ENCODE measurements at places on chromosomes 5 and 9.

DNA sequence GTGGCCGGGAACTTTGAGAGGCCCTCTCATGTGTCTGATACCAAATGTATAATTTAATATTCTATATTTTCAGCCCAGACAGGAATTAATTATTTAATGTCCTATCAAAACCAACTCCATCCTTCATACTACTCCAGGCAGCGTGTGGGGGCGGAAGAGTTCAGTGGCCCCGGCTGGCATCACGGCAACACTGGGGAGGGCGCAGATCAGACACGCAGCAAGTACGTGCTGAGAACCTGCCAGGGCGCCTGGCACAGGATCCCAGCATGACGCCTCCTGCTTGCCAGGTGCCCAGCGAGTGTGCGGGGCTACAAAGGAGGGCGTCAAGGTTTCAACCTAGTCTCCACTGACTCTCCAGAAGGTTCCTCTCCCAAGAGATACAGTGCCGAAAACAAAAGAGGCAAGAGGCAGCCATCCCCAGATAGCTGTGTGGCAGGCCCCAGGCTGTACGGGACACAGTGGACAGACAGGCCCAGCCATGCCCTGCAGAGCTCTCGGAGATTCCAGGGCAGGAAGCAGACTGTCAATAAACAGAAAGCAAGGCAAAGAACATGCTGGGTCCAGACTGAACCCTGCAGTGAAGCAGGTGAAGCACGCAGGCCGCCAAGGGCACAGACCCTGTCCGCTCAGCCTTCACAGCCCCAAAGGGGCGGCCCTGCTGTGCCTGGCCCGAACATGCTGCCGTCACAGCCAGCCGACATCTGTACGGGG, 110.3 kb downstream of the VAV2 start:
- H3K4me1 ChIP-seq = peaks cover 46% of the 10 kb centered on the region
- H3K4me3 ChIP-seq = peak overlapping the region; percentile 38
- no peak overlapping the region for H3K27ac ChIP-seq
- H3K36me3 ChIP-seq = no peaks in the 10 kb centered on the region

GRCh38 chr9:122392714-122393113, 21.9 kb downstream of the PTGS1 start:
- peaks cover 25% of the 10 kb centered on the region for H3K27me3 ChIP-seq
- DNase-seq = no peak
- no peak overlapping the region for H3K27ac ChIP-seq
- no peaks in the 10 kb centered on the region for H3K36me3 ChIP-seq
- H3K4me3 ChIP-seq = no peak overlapping the region
- H3K4me1 ChIP-seq = peaks cover 3% of the 10 kb centered on the region

GRCh38 chr5:162248107-162248713, 180.6 kb downstream of the GABRG2 start:
- H3K27me3 ChIP-seq = no peaks in the 10 kb centered on the region
- DNase-seq = peak; percentile 9
- no peaks in the 10 kb centered on the region for H3K4me1 ChIP-seq
- no peaks in the 10 kb centered on the region for H3K36me3 ChIP-seq

GRCh38 chr5:55063220-55063863, 39.1 kb upstream of the GZMA start:
- no peak for DNase-seq
- no peak overlapping the region for H3K27ac ChIP-seq
- H3K36me3 ChIP-seq = no peaks in the 10 kb centered on the region
- peaks cover 2% of the 10 kb centered on the region for H3K27me3 ChIP-seq
- no peaks in the 10 kb centered on the region for H3K4me1 ChIP-seq

GRCh38 chr5:89954916-89955315, 454.6 kb downstream of the CETN3 start:
- no peak overlapping the region for H3K27ac ChIP-seq
- DNase-seq = no peak
- H3K4me1 ChIP-seq = peaks cover 8% of the 10 kb centered on the region
- H3K36me3 ChIP-seq = no peaks in the 10 kb centered on the region
- no peak overlapping the region for H3K4me3 ChIP-seq

DNA sequence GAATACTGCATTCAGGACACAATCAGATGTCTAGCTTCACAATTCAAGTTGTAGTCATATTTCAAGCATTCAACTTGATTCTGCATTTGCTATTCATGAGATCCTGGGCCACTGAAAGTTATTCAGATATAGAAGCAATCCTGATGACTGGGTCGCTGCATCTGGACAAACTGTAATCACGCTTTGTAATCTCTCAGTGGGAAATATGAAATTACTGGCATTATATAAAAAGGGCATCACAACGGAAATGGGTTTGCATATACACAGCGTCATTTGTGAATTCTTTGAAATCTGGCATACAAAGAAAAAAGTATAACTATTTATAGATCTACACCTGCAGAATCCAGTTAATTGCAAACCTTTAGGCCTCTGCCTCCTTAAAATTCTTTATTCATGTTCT, 102.2 kb downstream of the PARP8 start:
- H3K27ac ChIP-seq = no peak overlapping the region
- DNase-seq = no peak
- peaks cover 24% of the 10 kb centered on the region for H3K36me3 ChIP-seq
- H3K27me3 ChIP-seq = no peaks in the 10 kb centered on the region
- peaks cover 6% of the 10 kb centered on the region for H3K4me1 ChIP-seq

DNA sequence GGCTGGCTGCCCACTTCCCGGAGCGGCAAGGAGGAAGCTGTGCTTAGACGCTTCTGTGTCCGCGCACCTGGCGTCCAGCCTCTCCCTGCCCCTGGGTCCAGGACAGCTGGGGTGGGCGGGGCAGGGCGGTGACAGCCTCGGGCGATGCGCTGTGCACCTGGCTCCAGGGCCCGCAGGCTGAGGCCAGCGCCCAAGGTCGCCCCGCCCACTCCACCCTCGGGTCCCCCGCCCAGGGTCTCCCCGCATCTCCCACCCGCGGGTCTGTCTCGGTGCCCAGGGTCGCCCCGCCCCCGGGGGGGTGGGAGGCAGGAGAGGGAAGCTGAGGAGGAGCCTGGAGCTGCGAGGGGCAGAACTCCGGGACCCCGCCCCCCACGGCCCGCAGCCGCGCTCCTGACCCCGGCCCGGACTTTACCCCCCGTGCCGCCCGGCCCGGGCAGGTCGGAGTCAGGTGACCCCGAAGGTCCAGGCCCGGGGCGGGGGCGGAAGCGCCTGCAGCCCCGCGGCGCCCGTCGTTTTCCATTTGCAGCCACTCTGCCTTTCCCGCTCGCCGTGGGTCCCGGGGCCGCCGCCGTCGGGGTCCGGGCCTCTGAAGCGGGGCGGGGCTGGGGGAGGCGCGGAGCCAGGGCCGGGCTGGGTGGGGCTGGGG, at the start of gene ENTPD8:
ENTPD8 (minus strand) TSS at position 69 of the 646 bp plus-strand sequence. CDS start 3,072 bp downstream, outside the sequence.
- H3K27me3 ChIP-seq = peaks cover 25% of the 10 kb centered on the region
- no peaks in the 10 kb centered on the region for H3K36me3 ChIP-seq
- no peak for DNase-seq
- peak within 1 kb of the TSS; percentile 66 for H3K4me3 ChIP-seq
- peaks cover 12% of the 10 kb centered on the region for H3K4me1 ChIP-seq
- H3K27ac ChIP-seq = no peak within 1 kb of the TSS

DNA sequence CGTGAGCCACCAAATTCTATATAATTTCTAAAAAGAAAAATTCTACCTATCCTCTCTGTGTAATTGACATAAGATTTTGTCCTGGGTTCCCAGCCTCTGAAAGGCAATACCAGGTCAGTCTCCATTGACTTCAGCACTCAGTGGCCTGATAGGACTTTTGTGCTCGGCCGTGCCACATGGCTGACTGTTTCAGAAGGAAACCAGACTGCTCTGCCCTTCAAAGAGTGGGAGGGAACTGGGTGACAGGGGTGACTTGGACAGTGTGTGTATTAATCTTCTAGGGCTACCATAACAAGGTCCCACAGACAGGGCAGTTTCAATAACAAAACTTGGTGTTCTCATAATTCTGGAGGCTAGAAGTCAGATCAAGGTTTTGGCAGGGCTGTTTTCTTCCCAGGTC, 43.0 kb downstream of the ARHGAP26 start:
- no peak overlapping the region for H3K4me3 ChIP-seq
- no peaks in the 10 kb centered on the region for H3K36me3 ChIP-seq
- DNase-seq = no peak
- no peak overlapping the region for H3K27ac ChIP-seq
- H3K4me1 ChIP-seq = peaks cover 33% of the 10 kb centered on the region

- H3K4me1 ChIP-seq = peaks cover 15% of the 10 kb centered on the region
- no peaks in the 10 kb centered on the region for H3K36me3 ChIP-seq
- peak; percentile 8 for DNase-seq
- no peak overlapping the region for H3K4me3 ChIP-seq
Measured at GRCh38 chr5:78699552-78700153, 51.1 kb upstream of the LHFPL2 start.

DNA sequence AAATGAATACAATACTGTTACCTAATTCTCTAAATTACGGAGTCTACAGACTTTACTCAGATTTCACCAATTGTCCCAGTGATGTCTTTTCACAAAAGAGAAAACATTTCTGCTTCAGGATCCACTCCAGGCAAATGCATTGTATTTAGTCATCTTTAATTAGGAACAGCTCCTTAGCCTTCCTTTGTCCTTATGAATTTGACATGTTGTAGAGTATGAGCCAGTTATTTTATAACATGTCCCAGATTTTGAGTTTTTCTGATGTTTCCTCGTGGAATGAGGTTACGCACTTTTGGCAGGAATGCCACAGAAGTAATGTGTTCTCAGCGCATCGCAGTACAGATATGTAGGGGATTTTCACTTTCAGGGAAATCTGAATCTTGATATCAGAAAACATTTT, 10.5 kb downstream of the HABP4 start:
- peaks cover 8% of the 10 kb centered on the region for H3K4me1 ChIP-seq
- peak overlapping the region; percentile 48 for H3K27ac ChIP-seq
- no peaks in the 10 kb centered on the region for H3K27me3 ChIP-seq
- peaks cover 8% of the 10 kb centered on the region for H3K36me3 ChIP-seq
- DNase-seq = no peak

DNA sequence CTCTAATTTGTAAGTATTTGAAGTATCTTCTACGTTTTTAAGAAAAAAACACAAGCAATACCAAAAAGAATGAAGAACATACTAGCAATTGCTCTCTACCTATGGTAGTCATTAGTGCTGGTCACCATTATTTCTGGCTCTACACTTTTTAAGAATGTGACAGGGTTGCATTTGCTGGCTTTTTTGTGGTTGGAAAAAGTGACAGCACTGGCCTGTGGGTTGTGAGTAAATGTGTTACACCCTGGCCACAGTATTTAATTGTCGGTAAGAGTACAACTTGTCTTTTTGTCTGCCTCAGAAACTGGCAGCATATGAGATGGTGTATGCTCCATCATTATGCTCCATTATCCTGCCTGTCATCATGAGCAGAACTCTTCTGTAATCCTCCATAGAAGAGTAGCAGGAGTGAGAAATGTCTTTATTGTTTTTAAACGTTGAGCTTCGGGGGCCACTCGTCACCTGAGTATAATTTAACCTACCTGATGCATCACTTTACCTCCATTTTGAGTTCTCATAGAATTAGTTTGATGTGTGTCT, 449.8 kb downstream of the ISL1 start:
- no peaks in the 10 kb centered on the region for H3K4me1 ChIP-seq
- H3K27me3 ChIP-seq = no peaks in the 10 kb centered on the region
- no peak overlapping the region for H3K4me3 ChIP-seq
- H3K36me3 ChIP-seq = no peaks in the 10 kb centered on the region
- DNase-seq = no peak

- no peak overlapping the region for H3K27ac ChIP-seq
- H3K4me1 ChIP-seq = no peaks in the 10 kb centered on the region
- no peaks in the 10 kb centered on the region for H3K36me3 ChIP-seq
Measured at GRCh38 chr9:108297073-108297472, 558.7 kb downstream of the ACTL7B start.

GRCh38 chr9:104577263-104577662, 8.3 kb downstream of the OR13C8 start:
- no peaks in the 10 kb centered on the region for H3K27me3 ChIP-seq
- DNase-seq = no peak
- H3K36me3 ChIP-seq = peaks cover 4% of the 10 kb centered on the region
- H3K27ac ChIP-seq = no peak overlapping the region
- no peak overlapping the region for H3K4me3 ChIP-seq
- H3K4me1 ChIP-seq = no peaks in the 10 kb centered on the region

DNA sequence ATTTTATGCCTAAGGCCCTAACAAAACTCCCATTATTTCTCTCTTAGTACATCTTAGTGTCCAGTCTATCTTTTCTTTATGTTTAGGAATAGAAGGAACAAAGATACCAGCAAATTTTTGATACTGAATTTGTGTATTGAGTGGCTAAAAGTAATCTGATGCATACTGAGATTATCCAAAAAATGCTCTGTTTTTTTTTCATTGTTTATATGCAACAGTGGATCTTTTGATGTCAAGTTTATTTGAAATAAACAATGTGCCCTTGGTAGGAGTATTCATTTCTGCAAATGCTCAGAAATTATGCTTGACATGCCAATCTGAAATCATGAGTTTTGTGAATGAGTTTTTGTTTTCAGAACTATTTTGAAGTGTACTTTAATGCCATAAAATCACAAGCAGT, 58.7 kb downstream of the CCDC192 start:
- DNase-seq = no peak
- H3K27ac ChIP-seq = no peak overlapping the region
- no peaks in the 10 kb centered on the region for H3K27me3 ChIP-seq
- no peaks in the 10 kb centered on the region for H3K36me3 ChIP-seq
- no peak overlapping the region for H3K4me3 ChIP-seq

DNA sequence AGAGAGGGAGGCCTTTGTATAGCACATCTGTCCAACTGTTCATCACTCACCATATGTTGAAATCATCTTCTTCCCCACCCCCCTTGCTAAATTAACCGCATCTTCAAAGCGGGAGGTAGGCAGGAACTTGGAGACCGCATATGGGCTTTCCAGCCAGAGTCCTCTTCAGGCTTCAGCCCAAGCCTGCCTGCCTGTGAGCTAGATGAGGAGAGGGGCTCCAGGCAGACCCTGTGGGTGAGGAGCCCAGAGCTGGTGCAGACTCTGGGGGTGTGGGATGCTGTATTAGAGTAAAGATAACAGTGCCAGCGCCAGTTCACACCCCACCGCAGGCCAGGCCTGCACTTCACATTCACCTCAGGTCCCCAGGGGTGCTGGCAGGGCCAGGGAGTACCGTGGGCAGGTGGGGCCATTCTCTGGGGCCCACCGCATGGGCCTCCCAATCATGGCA, 16.2 kb downstream of the PRRC2B start:
- no peak overlapping the region for H3K27ac ChIP-seq
- peaks cover 62% of the 10 kb centered on the region for H3K4me1 ChIP-seq
- no peak for DNase-seq
- peaks cover 16% of the 10 kb centered on the region for H3K36me3 ChIP-seq
- peaks cover 4% of the 10 kb centered on the region for H3K27me3 ChIP-seq

DNA sequence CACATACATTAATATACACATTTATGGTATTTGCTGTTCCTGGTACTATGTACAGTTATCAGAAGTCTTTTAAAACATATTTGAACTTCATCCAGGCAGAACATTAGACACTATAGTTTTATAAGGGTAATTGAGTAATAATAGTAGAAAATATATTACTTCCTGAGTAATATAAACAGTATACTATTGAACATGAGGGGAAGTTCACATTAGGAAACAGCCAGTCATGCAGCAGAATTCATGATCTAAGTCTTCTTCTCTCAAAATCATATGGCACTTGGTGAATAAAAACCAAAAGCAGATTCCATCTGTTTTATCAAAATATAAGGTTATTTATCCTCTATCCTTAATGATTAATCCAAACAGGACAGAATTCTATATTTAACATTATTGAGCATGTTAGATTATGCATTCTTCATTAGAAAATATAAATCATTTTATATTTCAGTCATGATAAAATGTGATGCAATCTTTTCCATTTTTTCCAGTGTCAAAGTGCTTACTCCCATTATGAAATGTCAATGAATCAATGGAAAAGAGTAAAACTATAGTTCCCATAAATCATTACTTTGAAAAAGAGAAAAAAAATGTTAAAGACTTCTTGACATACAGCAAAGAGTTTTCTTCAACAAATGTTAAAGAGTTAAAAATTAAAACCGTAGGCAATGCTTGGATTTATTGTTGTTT, 584.3 kb upstream of the TUSC1 start:
- no peak for DNase-seq
- no peak overlapping the region for H3K27ac ChIP-seq
- H3K36me3 ChIP-seq = no peaks in the 10 kb centered on the region
- H3K4me1 ChIP-seq = no peaks in the 10 kb centered on the region
